ENCODE measurements at places on chromosomes 7 and 10.
A peak's percentile ranks its signal among the peaks of the same experiment; 100 is the strongest.

- DNase-seq = no peak
Observed at GRCh38 chr7:115135146-115135545, 213.3 kb downstream of the MDFIC start.

- peak; percentile 45 for DNase-seq
Observed at GRCh38 chr10:88172159-88172558, 308.7 kb downstream of the PTEN start.

GRCh38 chr10:614790-615582, 74.5 kb downstream of the DIP2C start:
- DNase-seq = peak; percentile 77

GRCh38 chr10:10992072-10992471, 25.6 kb upstream of the CELF2 start:
- DNase-seq = no peak

DNA sequence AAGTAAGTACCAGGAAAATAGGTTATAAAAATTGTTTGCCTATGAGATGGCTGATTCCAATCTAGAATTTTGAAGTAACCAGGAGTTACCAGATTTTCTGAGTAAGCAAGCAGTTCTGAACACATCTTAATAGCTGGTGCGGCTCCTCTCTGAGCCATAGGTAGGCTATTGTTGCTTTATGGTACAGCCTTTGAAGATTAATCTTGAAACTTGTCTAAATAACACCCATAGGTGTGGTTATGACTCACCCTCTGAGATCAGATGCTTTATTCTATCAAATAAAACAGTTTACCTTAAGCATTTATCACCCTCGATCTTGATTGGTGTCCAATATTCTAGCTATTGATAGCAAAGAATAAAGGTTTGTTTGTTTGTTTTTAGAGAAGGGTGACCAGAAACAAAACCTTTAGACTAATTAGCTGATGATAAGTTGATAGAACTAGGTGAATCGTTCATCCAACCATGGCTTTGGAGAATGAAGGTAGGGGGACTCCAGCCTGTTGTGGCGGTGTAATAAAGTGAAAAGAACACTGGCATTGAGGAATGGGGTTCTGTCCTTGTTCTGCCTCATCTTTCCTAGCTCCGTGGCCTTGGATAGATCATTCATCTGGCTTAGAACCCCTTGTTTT, 72.2 kb downstream of the VTI1A start:
- no peak for DNase-seq

GRCh38 chr7:664997-665735, 61.3 kb upstream of the DNAAF5 start:
- DNase-seq = peak; percentile 53
